ENCODE measurements at places on chromosomes 4 and X.

- no peak for DNase-seq
Measured at GRCh38 chr4:74598611-74599325, 153.8 kb downstream of the AREG start.

DNA sequence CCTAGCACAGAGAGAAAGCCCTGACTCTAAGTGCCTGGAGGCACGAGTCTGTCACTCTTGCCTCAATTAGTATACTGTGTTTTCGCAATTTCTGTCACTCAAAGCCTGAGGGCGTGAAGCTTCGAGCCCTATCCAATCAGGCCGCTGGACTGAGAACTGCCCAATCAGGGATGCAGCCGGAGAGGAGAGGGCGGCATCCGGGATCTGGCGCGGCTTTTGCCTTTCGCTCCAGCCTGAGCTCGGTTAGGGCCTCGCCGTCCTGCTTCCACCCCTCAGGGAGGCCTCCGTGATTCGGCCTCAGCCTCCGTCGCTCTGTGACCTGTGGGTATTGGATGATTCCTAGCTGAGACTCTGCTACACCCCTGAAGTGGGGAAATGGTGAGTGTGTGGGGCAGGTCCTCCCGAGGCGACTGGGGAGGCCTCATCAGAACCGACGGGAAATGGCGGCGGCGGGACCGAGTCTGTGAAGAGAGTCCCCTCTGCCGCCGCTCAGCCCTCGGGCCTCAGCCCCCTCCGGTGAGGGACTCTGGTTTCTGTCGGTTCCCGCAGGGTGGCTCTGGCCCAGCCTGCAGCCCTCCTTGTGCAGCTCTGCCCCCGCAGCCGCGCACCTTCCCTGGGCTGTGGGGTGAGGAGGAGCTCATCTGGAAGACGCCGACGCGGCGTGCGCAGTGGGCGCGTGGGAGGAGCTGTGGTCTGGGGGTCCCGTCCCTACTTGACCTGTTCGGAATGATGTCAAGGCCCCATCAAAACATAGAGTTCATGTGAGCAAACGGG is 48.5 kb downstream of the ZNF141 start:
- no peak for DNase-seq

GRCh38 chr4:14193601-14194000 is 566.1 kb upstream of the BOD1L1 start:
- no peak for DNase-seq

- no peak for DNase-seq
Measured at GRCh38 chr4:24734511-24734910, 60.9 kb upstream of the SOD3 start.

GRCh38 chr4:150297861-150298474 is 219.7 kb downstream of the DCLK2 start:
- peak; percentile 34 for DNase-seq
